ENCODE measurements at places on chromosomes 3 and 15. TPM values are rescaled to one million over a fixed set of nuclear protein-coding genes. Genes with fewer than 3 reads are reported as not detected.
A peak's percentile ranks its signal among the peaks of the same experiment; 100 is the strongest.

DNA sequence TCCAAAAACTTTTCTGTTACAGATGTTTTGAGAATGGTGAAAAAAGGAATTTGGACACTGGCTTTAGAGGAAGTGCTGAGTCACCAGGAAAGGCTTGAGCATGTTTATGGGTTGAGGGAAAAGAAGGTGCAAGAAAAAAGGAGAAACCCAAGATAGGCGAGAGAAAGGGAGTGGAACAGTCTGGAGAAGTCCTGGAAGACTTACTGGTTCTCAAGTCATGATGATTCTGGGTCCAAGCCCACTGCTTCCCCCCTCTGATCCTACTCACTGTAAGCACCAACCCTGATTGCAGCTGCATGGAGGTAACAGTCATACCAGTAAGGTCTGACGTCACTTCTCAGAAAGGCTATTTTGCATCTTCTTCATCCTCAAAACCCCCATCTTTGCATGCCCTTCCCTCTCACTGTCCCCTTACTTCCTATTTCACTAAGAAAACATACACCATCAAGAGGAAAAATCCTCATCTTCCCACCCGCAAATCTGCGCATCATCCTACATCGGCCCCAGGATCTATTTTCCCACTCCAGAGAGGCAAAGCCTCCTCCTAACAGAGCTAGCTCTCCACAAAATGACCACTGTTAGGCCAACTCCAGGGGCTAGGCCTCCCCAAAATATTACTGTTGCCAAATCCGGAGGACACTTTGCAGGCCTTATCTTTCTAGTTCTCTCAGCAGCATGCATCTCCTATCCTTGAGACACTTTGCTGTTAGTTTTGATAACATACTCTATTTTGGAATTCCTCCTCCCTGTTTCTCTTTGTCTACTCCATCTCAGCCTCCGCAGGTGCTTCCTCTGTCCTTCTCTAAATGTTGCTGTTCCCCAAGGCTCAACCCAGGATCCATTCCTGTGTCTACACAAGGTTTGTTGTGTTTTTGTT, 3.2 kb upstream of the ATP13A3 start:
- no peak for DNase-seq

The MEF2A gene
- total RNA-seq: 51.3 TPM

DNA sequence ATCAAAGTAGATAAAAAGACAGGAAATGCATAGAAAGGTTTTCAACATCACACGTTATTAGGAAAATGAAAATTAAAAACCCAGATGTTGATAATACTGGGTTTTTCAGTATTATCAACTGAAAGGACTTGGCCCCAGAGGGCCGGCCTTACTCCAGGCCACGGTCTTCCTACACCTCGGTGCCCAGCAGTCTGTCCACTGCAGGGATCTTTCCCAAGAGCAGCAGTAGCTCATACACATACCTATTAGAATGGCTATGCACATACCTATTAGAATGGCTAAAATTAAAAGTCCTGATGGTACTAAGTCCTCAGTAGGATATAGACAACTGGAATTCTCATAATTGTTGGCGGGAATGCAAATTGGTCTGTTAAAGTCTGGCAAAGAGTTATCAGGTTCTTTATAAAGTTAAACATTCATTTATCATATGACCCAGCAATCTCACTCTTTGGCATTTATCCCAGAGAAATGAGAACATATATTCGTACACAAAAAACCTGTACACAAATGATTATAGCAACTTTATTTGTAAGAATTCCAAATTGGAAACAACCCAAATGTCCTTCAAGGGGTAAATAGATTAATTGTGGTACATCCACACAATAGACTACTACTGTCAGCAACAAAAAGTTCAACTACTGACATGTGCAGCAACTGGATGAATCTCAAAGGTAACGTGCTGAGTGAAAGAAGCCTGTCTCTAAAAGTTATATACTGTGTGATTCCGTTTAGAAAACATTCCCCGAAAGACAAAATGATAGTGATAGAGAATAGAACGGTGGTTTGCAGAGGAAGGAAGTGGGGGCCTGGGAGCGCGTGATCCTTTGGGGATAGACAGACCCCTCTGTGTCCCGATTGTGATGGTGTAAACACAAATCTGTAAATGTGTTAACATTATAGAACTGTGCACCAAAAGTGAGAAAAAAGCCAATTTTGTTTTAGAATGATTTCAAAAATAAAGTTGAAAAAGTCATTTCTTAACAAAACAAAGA, 62.3 kb downstream of the MCTP2 start:
- no peak for DNase-seq

- DNase-seq: no peak
Measured at GRCh38 chr15:33007303-33007855, 187.1 kb downstream of the FMN1 start.

DNA sequence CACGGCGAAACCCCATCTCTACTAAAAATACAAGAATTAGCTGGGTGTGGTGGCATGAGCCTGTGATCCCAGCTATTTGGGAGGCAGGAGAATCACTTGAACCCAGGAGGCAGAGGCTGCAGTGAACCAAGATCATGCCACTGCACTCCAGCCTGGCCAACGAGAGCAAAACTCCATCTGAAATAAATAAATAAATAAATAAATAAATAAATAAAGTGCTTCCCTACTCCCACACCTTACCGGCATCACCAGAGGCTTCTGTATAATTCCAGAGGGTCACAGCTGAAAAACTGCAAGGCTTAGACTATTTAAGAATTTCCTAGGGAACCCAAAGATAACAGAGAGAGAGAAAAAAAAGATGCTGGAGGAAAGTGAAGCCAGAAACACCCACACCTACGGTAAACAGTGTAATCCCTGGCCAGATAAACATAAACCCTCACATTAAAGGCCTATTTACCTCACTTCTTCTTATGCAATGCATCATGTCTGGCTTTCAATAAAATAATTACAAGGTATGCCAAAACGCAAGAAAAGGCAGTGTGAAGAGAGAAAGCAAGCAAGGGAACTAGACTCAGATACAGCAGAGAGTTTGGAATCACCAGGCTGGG, 15.0 kb upstream of the TRPM1 start:
- DNase-seq: no peak

DNA sequence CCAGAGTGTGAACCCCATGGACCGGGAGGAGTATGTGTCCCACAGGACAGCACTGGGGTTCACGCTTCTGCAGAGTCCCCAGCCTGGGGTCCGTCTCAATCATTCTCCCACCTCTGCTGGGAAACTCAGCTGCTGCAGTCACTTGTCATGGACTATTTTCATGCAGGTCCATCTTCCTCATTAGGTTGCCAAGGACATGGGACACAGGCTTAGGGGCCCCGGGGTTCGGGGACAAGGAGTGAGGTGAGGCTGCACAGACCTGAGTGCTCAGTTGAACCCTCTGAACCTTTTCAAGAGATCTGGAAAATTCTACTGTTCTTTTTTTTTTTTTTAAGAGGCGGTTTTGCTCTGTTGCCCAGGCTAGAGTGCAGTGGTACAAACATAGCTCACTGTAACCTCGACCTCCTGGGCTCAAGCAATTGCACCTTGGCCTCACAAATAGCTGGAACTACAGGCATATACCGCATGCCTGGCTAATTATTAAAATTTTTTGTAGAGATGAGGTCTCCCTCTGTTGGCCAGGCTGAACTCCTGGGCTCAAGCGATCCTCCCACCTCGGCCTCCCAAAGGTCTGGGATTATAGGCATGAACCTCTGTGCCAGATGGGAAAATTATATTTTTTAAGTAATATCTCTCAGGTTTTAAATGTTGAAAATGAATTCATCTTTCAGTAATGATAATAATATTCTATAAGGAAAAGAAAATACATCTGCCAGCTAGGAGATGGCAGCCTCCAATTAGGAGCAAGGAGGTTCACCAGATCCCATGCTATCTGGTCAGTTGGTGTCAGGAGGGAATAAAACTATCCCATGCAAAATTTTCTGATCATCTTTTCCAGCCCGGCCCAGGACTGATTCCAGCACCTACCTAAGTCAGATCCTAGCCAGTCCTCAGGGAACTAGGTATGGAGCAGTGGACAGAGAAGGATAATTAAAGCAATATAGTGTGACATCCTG, 45.2 kb downstream of the RPN1 start:
- DNase-seq: no peak

DNA sequence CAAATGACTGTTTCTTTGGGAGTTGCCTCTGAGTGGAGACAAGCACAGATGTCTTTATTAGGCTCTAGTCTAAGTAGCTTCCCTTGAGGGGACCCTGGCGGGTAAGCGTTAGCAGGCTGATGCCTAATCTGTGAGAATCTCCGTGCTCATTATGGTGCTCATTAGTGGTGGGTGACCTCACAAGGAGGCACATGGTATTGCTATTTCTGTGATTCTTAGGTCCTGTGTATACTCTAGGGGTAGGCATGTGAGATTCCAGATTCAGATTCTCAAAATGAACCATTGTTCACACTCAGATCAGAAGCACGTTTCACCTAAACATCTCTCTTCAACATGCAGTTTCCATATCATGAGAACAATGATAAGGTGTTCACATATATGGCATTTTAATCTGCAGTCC, 809.7 kb downstream of the NR2F2 start:
- no peak for DNase-seq

GRCh38 chr3:19866751-19867347, 67.2 kb downstream of the EFHB start:
- DNase-seq: no peak

DNA sequence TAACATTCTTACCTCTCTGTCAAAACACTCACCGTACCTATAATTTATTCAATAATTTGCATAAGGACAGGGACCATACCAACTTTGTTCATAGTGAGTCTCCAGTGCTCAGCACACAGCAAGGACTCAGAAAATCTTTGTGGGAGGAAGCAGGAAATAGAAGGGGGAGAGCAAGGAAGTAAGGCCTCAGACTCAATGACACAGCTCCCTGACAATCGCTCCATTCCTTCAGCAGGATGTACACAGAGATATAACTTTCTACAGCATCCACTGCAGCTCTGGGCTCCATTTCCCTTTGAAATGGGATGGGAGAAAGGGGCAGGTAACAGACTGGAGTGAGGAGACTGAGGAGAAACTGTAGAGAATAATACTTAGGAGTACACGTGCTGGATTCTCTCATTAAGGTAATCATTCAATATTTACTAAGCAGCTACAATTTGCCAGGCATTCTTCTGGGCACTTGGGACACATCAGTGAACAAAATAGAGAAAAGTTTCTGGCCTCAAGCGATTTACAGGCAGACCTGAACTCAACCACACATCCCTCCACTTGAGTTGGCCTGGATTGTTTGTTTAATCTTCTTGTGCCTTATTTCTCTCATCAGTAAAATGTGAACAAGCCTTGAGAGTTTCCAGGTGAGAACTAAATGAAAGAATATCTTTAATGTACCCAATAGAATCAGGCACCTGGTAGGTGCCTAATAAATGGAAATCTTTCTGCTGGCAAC, 330.3 kb upstream of the THBS1 start:
- no peak for DNase-seq

DNA sequence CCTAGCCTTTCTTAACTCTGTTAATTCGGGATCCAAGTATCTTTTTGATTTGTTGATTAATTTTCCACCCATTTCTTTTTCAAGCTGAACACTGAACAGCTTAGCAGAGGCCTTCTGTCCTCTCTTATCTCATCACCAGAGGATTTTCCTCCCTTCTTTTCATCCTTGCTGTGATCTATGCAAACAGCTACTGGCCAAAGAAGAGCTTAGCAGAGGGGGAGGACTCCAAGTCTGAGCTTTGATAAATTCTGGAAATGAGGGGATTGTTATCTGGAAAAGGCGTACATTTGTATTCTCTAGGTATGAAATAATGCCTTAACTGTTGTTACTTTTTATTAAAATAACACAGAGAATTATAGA, 13.4 kb downstream of the DZIP3 start:
- DNase-seq: no peak

- DNase-seq: no peak
Measured at GRCh38 chr15:50891159-50891558, 17.3 kb upstream of the AP4E1 start.

The P2RY1 gene
- 17.9 TPM for total RNA-seq

DNA sequence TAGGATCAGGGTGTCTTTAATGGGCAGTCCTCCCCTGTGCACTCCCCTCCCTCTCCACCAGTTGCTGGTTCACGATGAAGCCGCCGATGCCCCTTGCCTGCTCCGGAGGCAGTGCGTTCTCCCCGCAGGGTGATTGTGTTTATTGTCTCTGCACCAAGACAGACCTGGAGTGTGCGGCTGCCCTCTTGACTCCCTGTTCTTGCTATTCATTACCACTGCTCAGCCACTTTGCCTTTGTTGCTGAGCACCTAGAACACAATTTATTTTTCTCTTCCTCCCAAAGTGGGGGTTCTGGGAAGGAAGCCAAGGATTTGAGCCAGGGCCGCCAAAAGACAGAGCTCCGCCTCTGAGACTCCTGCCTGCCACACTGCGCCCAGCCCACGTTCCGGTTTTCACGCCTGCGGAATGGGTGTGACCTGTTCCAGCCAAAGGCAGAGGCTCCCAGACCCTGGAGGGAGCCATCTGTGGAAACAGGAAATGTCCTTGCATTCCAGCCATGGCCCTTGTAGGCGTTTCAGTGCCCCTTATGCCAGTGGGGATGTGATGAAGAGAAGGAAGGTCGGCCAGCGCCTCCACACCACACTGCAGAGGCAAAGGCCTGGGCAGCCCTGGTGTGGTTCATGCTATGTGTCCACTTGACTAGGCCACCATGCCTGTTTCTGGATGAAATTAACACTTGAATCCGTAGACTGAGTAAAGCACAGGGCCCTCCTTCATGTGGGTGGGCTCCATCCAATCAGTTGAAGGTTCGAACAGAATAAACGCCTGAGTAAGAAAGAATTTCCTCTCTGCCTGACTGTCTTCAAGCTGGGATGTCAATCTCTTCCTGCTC, 85.8 kb downstream of the HMG20A start:
- DNase-seq: no peak

- no peak for DNase-seq
Measured at GRCh38 chr3:17771177-17772017, 29.0 kb upstream of the TBC1D5 start.

DNA sequence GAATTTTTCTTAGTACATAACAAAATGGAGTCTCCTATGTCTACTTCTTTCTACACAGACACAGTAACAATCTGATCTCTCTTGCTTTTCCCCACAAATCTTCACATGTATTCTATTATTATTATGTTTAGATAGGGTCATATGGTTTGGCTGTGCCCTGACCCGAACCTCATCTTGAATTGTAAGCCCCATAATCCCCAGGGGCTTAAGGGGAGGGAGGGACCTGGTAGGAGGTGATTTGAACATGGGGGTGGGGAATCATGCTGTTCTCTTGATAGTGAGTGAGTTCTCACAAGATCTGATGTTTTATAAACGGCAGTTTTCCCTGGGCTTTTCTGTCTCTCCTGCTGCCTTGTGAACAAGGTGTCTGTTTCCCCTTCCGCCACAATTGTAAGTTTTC, 86.7 kb upstream of the SELENOK start:
- DNase-seq: no peak

The TNFAIP8L3 gene
- 21.9 TPM for total RNA-seq

DNA sequence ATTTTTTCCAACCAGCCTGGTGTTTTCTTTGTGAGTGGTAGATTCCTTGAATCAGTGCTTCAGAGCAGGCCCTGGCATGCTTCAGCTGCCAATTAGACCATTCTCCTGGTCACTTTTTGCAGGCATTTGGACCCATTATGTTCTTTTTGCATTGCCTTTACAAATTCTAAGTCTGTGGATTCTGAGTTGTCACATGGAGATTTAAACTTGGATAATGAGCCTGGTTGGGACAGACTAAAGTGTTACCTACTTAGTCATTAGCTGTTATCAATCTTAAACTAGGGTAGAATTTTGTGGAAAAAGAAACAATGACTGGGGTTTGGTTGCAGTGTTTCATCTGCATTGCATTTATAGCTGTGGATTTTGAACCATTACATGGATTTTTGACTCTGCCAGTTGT, 40.6 kb downstream of the ARHGEF26 start:
- DNase-seq: no peak

The PP2D1 gene
- total RNA-seq: not detected

- peak; percentile 64 for DNase-seq
Measured at GRCh38 chr3:186138272-186138981, 29.5 kb upstream of the ETV5 start.

The UBA7 gene
- total RNA-seq: 68.3 TPM

The TERC gene
- 204 TPM for total RNA-seq
